Eye (tissue), 1 donor: ENCODE measurements at places on chromosomes 1 and 21.

- DNase-seq: no peak
Observed at GRCh38 chr1:10217748-10218441, 7.5 kb downstream of the KIF1B start.

DNA sequence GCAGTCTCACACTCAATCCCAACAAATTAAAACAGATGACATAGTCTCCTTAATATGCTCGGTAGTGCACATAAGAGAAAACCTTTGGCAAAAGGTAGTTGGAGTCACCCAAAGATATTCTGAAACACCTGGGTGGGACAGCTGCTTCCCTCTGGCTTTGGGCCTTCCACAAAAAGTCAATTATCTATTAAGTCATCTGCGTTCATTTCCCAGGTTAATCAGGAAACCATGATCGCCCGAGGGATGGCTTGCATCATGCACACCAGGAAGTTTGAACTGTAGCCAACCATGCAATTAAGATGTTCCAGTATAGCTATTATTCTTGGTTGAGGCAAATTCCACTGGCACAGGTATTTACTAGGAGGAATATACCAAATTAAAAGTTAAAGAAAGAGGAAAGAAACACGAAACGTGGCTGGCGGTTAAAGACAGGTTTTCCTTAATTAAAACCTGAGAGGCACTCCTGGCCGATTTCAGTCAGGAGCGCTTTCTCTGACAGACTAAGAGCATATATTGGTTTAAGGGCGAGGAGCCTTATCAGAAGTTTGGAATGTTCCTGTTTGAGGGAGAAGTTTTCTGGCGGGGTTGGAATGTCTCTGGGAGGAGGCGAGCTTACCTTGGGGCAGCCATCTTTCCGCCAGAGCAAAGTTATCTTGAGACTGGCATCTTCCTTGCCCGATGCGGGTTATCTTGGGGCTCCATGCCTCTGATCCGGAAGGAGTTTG is 19.9 kb downstream of the CLDN17 start:
- peak; percentile 22 for DNase-seq

DNA sequence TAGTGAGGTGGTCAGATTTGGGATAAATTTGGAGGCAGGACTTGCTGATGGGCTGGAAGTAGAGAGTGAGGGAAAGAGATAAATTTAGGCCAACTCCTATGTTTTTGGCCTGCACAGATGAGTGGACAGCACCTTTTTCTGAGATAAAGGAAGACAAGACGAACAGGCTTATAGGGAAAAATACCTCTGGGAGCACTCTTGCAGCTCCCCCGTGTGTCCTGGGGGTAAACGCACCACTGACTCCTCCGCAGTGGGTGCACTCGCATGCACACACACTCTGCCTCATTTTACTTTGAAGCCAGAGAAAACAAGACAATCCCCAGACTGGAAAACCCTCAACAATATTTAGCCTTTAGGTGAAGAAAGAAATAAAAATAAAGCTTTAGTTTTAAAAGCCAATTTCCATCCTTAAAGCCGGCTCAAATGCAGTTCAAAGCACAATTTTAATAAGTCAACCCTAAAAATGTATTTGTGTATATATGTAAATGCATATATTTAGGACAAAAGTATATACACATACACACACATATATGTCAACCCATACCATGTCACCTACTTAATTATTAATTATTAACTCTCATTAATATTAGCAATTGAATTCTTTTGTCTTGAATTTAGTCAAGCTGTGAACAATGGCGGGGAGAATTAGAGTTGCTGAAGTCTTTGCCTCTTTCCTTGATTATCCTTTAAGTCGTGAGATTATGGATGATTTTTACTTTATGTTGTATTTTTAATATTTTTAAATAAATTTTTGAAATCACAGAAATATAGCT is 341.8 kb downstream of the ZNF326 start:
- no peak for DNase-seq

- no peak for DNase-seq
Observed at GRCh38 chr1:2300851-2301606, 72.9 kb downstream of the SKI start.

GRCh38 chr1:8015036-8015808 is 10.9 kb downstream of the ERRFI1 start:
- peak; percentile 91 for DNase-seq

DNA sequence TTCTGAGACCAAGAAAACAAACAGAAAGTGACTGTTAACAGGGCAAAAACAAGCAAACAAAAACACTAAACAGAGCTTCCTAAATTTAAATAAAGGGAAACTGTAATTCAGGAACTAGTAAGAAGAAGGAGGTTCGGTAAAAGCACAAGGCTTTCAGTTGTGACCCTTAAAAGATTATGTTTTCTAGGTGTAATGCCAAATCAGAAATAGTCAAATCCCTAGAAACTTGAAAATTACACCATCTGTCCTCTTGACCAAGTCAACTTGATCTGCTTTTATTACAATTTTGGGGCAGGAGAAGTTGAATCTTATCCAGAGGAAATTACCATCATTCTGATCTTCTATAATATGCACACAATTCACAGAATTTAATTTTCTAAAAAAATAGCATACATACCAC is 754.0 kb upstream of the ADGRL4 start:
- DNase-seq: no peak

DNA sequence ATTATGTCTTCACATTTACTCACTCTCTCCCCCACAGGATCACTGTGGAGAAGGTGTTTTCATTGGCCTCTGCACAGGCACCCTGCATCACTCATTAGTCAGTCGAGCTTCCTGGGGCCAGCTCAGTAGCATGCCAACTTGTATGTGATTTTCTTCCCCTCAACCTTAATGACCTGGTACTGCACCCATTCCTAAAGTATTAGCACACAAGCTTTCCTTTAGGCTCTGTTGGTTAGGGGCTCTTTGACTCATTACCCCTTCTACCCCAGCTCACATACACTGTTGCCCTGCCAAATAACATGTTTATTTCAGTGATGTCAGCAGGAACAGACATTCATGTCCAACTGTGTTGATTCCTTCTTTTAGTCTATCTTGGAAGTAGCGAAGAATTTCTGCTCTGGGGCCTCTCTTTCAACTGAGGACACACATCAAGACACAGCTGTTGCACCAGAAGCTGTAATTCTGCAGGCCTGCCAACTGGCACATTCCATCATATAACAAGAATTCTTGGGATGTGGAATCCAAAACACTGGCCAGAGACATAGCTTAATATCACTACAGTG is 603.5 kb upstream of the ADAMTS5 start:
- peak; percentile 67 for DNase-seq

DNA sequence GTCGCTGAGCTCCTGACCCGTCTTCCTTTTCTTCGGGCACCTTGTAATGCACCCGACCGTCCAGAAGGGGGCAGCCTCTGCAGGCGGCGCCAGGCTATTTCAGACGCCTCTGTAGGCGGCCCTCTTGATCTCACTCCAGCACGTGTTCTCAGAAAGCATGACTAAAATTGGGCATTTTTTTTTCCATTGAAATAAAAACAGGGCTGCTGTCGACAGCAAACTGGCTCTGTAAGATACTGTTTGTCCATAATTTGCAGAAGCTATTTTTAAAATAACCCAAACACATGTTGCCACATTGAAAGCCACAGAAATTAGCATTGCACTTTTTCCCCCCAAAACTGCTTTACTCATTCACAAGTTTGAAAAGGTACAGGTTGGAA is 78.0 kb downstream of the STUM start:
- DNase-seq: peak; percentile 82

- no peak for DNase-seq
Observed at GRCh38 chr1:29209173-29209572, 21.6 kb downstream of the MECR start.

DNA sequence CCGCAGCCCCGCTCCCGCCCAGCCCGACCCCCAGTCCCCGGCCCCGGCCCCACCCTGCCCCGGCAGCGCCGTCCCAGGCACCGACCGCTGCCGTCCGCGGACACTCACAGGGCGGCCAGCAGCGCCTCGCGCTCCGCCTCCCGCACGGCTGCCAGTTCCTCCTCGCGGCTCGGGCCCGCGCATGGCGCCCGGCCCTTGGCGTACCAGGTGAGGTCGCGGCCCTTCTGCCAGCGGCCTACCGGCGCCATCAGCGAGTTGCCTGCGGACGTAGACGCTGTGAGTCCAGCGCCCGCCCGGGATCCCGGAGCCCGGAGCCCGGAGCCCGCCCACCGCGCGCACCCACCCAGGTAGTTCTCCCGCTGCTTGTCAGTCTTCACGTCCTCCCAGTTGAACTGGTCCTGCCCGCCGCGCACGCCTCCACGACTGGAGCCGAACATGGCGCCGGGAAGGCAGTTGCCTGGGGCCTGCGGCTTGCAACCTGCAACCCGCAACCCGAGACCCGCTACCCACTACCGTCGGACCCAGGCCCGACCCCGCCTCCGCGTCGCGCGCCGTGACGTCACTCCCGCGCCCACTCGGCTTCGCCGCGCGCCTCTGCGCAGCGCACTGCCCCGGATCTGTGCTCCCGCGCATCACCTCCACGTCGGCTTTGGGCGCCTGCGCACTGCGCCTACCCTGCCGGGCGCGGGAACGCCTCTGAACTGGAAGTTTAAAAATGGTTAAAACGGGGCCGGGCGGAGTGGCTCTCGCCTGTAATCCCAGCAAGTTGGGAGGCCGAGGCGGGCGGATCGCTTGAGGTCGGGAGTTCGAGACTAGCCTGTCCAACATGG is at the start of gene C1orf35:
C1orf35 (minus strand) TSS at position 535 of the 830 bp plus-strand sequence; CDS start at position 437, 98 bp downstream.
- peak; percentile 98 for DNase-seq
